Fibroblast of pulmonary artery (primary cell): ENCODE measurements at places on chromosomes 12 and 14.

GRCh38 chr14:92105073-92105892 lies 1.1 kb downstream of the ATXN3 start:
- no peak for DNase-seq

DNA sequence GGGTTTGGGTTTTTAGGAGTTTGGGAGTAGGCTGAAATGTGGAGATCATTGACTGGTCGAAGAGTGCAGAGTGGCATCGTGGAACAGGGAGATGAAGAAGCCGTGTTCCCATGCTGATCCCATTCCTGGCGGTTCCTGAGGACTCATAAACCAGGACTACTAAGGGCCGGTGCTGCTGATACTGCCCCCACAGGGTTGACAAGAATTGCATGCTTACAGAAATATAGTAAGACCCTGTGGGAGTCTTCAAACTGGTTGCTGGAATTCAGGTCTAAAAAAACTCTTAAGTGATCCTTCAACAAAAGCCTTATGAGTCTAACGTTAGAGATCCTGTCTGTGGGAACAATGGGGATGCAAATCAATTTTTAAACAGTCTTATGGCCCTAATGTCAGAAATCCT lies 64.0 kb upstream of the ARHGAP5 start:
- no peak for DNase-seq

DNA sequence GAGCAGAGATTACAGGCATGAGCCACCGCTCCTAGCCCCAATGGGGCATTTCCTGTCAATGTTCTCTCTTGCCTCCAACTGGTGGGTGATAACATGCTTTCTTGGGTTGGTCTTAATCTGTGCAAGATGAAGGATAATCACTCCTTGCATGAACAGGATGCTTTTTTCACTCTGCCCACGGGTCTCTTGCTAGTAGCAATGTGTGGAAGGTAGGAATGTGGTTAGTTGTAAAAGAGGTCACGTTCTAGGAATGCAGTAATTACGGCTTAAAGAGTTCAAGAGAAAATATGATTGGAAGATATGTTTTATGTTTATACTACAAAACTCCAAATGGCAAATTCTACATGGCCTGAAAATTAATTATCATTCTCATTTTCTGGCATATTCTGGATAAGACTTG lies 10.5 kb downstream of the RNASE10 start:
- DNase-seq, result no peak

DNA sequence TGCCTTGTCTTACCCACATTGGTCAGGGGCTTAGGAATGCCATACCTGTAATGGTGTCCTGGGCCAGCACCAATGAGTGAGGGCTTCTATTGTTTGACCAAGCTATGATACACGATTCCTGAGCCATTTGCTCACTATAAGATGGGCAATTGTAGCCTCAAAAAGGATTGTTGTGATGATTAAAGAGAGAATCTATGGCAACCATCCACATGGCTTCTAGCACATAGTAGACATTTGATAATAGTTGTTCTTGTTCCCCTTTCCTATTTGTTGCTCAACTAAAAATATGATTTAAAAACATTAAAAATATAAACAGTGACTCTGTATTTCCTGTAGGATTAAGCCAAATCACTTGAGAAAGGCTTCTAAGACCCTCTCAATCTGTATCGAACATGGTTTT lies 366.1 kb downstream of the PCNX1 start:
- DNase-seq, result no peak

DNA sequence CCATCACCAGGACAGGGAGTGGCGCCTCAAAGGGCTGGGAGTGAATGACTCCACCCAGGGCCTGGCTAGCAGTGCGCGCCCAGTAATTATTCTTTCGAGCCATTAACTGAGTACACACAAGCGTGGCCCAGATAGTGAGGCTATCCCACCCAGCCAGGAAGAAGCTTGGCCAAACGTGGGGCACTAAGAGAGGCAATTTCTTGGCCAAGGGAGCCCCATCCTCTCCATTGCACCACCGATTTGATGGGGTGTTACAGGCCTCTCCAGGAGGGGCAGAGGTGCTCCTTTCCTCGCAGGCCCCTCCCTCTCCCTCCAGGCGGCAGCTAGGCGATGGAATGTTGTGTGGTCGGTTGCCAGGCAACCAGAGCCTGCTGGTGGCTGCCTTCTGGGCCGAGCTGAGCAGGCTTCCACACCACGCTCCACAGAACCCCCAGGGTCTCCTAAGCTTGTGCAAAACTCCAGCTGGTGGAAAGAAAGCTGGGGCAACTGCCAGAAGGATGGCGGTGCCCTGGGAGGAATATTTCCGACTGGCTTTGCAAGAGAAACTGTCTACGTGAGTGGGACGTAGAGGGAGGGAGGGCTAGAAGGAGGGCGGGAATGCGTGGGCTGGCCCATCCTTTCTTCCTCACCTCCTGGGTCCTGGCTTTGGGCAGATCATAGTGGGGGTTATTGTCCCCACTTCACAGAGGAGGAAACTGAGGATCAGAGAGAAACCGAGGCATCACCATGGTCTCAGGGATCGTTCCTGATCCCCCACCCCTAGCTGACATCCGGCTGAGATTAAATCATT lies at the start of gene CFAP73:
TSS of gene CFAP73 (plus strand) at position 364 of the 790 bp plus-strand sequence. CDS start at position 498, 134 bp downstream.
- DNase-seq, result peak; percentile 85

GRCh38 chr12:4118017-4118510 lies 155.5 kb upstream of the CCND2 start:
- peak; percentile 49 for DNase-seq

DNA sequence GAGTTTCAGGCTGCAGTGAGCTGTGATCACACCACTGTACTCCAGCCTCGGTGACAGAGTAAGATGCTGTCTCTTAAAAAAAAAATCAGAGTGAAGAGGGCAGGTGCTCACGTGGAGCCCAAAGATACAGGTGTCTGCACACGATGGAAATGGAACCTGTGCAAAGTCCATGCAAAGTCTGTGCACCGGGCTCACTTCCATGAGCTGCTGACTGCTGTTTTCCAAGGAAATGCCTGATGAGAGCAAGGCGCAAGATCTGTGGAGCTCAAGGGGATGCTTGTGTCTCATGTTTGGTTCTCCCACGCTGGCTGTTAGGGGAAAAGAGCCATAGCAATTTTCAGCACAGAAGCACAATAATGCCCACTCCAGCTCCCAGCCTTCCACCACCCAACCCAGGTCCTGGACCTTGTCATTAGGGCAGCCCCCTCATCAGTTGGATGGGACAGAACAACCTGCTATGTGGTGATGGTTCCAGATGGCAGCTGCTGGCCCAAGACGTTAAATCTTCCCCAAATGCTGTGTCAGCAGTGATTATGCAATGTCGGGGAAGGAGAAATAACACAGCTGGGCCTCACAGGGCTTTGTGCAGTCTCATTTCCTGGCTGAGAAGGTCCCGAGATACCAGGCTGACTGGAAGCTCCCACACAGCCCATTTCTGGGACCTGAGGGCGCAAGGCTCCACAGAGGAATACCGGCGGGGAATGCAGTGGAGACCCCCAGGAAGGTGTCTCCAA lies 27.9 kb upstream of the DICER1 start:
- peak; percentile 95 for DNase-seq

DNA sequence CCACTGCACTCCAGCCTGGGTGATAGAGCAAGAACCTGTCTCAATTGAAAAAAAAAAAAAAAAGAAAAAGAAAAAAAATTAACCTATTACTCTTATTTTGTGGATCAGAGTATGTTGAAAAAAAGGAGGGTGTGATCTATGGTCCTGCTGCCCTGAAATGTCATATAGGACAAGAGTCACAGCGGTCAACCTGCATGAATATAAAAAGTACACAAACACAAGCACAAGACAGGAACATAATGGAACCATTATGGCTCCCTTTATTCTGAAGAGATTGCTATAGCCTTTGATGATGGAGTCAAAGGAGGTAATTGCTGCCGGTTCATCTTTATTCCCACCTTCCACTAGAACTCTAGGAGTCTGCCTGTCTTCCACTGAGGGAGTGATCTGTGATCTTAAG lies 96.9 kb downstream of the NTN4 start:
- DNase-seq, result no peak

DNA sequence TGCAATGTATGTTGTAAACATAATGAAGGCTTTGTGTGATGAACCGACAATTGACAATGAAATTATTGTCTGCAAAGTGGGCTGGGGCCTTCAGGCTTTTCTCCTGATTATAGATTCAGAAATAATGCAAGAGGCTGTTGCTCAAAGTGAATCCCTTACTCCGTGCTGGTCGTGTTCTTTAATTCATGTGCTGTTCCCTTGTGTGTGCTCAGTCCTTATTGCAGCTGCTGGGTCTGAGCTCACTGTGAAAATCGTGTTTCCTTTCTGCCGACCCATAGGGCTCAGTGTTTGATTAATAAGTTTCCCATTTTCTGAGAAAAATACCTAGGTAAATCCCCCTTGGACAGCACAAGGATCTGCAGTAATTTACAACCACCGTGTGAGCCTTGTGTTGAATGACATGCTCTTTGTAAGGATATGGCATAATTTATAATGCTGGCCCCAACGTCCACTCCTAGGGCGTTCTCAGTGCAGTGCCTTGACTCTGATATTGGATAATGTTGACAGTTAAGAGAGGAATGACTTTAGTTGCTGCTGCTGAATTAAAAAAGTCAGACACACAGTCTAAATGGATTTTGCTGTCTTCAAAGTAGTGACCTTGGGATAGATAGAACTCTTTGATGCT lies 81.6 kb downstream of the RGS6 start:
- DNase-seq, result no peak

DNA sequence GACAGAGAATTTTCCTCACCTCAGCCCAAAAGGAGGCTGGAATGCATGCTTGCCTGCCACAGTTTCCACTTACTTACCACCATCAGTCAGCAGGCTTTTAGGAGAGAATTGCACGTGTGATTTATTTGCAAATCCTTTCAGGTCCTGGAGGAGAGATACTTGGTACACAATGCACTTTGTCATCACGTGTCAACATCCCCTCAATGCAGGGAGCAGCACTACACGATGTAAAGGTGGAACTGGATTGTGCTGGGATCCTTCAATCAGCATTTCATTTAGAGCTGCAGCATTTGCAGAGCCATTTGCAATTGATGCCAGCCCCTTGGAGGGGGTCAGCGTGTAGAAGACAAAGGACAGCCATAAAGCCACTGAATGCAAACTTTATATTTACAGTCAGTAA lies 218.1 kb downstream of the GLT1D1 start:
- no peak for DNase-seq

GRCh38 chr14:31411218-31411727 lies 9.1 kb downstream of the HEATR5A start:
- peak; percentile 70 for DNase-seq

- no peak for DNase-seq
These were observed 26.2 kb upstream of the TBX3 start for GRCh38 chr12:114710151-114710550.

- DNase-seq, result peak; percentile 44
These were observed 36.7 kb downstream of the TRMT5 start for GRCh38 chr14:60944204-60944603.

- no peak for DNase-seq
These were observed 19.4 kb downstream of the KTN1 start for GRCh38 chr14:55599250-55599879.

GRCh38 chr12:98750511-98750910 lies 105.4 kb downstream of the APAF1 start:
- no peak for DNase-seq

DNA sequence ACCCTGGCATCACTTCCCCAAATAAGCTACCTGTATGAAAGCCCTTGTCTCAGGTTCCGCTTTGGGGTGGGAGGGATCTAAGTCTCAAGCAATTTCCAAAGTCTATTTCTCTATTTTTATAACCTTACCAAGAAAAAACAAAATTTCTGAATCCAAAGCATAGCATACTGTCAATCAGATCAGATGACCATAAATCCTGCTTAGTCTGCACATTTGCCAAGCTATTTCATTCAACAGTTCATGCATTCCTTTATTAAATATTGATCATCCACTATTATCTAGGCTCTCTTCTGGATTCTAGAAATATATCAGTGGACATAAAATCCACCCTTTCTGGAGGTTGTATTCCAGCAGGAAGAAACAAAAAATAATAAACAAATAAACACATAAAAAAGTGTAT lies 263.5 kb upstream of the USP15 start:
- DNase-seq, result no peak

GRCh38 chr14:47821135-47821534 lies 145.7 kb upstream of the MDGA2 start:
- no peak for DNase-seq

- no peak for DNase-seq
These were observed 284.2 kb upstream of the ATP2B1 start for GRCh38 chr12:89992668-89993451.

GRCh38 chr14:67738740-67739504 lies 37.2 kb downstream of the RDH12 start:
- peak; percentile 98 for DNase-seq

DNA sequence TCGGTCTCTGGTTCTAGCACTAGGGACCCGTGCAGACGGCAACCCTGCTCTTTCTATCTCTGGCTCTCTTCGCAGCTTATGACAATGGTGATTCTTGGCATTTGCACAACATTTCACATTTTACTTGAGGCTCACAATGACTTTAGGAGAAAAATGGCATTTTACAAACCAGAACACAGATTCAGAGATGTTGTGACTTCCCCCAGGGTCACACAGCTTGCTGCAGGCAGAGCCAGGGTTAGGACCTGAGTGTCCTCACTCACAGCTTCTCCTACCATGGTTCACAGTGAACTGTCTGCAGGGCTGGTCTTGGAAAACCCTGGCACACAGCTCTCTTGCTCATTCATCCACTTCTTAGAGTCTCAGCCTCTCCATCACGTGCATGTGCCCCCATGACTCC lies 23.7 kb downstream of the P2RX7 start:
- DNase-seq, result no peak

GRCh38 chr14:89422181-89422951 lies 5.3 kb upstream of the FOXN3 start:
- DNase-seq, result peak; percentile 38

DNA sequence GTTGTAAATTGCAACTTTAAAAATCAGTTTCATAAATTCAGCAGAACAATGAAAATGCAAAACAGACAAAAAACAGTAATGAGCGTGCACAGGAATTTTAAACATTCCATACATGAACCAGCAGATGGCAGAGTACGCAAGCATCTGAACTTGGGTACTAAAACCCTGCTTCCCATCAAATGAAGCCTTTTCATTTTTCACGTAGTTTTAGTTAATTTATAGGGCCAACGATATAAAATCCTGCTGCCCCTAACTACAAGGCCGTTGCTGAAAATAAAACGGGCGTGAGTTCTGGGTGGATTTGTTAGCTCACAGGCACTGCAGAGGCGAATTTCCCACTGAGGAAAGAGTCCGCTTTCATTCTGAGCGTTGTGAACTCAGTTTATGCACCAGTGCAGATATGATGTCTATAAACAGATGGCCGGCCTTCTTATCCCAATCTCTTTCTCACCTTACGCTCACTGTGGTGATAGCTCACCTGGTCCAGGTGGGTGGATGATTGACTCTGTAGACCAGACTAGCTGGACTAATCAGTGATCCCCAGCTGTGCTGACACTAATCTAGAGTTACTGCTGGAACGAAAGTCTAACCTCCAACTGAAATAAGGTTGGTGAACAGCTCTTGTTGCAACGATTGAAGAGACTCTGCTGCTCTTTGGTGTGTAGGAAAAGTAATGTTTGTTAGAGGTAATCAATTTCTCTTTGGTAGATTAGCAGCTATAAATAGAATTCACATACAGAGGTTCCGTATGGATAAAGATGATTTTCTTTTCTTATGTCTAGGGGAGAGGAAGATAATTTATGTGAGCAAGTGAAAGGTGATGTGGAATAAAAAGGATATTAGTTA lies 89.2 kb downstream of the PDZRN4 start:
- DNase-seq, result peak; percentile 69

GRCh38 chr12:125145196-125145595 lies 80.0 kb downstream of the AACS start:
- no peak for DNase-seq

- no peak for DNase-seq
These were observed 14.4 kb upstream of the ATF1 start for GRCh38 chr12:50749459-50749882.

GRCh38 chr12:47202176-47202575 lies 122.4 kb upstream of the AMIGO2 start:
- no peak for DNase-seq

- no peak for DNase-seq
These were observed 3.7 kb downstream of the GZMB start for GRCh38 chr14:24630087-24630871.
